ENCODE measurements at places on chromosomes 11 and 22.

DNA sequence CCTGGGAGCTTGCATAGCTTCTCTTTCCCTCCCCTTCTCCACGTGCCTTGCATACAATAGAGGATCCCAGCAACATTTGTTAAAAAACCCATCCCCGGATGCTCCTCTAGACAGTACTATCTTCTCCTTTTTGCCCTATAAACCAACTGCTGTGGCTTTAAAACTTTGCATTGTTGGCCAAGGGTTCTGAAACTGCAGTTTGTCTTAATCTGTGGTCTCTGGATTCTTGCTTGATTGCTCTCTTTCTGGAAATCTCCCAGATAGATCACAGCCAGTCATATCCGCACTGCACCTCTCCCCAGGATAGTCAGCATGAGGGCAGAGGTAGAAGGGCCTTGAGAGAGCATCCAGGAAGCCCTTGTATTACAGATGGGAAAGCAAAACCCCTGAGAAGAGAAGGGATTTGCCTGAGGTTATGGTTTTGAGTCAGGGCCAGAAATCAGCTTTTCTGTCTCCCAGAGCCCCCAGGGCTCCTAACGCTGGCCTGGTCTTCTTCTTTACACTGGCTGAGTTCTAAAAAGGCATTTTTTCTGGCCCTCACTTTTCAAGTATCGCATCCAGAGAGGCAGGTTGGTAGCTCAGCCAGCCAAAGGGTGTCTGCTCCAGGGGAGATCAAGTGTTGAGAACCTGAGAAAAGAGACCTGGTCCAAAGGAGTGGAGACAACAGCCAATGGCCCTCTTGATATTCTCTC is 70.6 kb downstream of the ADM start:
- no peak for DNase-seq

DNA sequence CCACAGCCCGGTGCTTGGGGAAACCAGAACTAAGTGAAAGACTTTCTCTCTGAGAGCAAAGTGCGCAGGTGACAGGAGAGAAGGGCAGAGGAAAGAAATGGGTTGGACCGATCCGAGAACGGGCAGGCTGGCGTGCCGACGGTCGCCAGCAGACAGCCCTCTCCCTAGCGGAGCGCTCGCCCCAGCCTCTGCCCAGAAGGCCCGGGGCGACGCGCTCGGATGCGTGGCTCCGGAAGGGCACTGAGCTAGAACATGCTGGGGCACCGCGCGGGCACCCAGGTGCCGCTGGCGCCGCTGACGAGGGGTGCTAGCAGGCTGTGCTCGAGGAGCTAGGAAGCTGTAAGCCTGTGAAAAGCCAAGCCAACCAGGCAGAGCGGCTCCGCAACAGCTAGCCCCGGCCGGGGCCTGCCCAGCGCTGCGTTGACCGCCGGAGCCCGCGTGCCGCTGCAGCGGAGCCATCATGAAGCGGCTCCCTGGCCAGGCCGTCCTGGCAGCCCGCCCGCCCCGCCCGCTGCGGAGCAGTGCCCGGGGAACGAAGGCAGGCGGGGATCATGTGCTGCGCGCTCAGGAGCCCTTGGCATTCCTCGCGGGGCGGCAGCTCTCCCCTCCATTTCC is 22.1 kb upstream of the RRAS2 start:
- peak; percentile 72 for DNase-seq

GRCh38 chr22:20212754-20213699 is 55.1 kb downstream of the RTN4R start:
- no peak for DNase-seq

GRCh38 chr22:49215840-49216239 is 611.8 kb downstream of the BRD1 start:
- peak; percentile 12 for DNase-seq

DNA sequence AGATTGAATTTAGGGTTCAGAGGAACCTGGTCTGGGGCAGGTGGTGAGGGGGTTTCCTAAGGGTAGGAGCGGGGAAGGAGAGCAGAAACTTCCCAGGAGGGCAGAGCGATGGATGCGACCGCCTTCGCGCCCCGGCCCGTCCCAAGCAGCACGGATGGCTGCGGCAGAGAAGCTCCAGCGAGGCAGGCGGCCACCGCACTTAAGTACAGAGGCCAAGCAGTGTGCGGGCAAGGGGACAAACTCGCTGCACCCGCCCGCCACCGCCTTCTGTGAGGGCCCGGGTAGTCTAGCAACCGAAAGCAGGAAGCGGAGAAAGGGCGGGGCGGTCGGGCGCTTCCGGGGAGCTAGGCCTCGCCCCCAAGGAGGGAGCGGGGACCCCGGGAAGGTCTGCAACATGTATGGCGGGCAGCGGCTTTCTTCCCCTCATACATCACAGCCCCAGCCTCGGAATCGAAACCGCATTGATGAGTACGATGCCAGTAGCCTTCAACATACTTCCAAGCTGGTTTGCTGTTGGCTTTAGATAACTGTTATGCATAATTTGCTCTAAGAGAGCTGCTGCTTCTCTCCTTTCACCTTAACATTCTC is at the start of gene AGBL2:
Gene AGBL2 (minus strand): TSS at position 288 of the 588 bp plus-strand sequence. CDS start 719 bp downstream, outside the sequence.
- peak; percentile 86 for DNase-seq

DNA sequence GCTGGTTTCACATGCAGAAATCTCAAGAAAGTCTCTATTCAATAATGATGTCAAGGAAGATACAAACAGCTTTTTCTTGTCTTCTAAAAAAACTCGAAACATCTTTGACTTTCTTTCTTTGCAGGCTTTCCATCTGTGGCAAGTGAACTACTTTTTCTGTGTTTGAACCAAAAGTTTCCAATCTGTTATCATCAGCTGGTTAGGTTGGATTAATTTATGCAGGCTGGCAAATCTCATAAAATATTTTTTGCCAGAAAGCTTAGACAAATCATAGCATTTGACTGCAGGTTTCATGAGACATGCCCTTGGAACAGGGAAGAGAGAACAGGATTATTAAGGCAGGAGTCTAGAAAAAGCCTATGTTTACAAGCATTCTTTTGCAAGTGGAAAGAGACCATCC is 86.1 kb upstream of the ARHGAP42 start:
- no peak for DNase-seq

DNA sequence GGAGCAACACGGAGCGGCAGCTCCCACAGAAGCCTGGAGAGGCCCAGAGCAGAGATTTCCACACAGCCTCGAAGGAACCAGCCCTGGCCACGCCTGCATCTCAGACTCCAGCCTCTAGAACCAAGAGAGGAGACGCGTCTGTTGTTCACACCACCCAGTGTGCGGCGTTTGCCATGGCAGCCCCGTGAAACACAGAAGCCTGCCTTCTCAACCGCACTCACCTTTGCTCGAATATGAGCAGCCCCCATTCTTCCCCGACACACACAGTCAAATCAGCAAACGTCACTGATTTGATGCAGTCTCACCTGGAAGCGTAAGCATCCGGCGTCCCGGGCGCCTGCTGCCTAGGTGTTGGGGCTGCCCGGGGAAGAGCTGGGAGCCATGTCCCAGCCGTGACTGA is 14.2 kb upstream of the TALDO1 start:
- DNase-seq, result no peak

DNA sequence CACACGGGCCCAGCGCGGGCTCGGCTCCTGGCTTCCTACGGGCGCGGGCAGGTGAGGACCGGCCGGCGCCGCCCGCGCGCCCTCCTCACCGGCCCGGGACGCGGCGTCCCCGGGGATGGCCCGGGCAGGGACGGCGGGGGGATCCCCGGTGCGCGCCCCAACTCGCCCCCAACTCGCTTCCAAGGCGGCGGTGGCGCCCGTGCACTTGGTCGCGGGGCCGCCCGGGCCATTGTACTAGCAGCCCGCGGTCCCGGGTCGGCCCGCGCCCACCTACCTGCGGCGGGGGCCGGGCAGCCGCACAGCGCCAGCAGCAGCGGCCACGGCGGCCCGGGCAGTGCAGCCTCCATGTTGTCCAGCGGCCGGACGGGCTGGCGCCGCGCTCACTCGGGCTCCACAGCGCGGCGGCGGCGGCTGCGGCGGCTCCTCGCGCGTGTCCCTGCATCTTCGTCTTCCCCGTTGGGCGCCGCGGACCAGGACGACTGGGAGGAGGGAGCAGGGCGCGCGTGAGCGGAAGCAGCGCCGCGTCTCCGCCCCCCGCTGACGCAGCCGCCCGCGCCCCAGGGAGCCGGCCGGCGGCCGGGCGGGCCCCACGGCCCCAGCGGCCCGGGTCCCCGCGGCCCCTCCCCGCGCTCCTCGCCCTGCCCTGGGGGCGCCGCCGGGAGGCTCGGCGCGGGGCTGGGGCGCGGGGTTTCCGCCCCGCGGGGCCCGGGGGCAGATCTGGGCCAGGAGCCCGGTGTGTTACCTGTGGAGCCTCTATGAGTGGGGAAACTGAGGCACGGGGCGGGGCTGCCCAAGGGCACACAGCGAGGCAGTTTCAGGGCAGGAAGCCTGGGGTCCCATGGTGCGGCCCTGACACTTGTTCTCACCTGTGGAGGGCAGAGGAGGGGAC is 159.3 kb upstream of the GRK3 start:
- no peak for DNase-seq

DNA sequence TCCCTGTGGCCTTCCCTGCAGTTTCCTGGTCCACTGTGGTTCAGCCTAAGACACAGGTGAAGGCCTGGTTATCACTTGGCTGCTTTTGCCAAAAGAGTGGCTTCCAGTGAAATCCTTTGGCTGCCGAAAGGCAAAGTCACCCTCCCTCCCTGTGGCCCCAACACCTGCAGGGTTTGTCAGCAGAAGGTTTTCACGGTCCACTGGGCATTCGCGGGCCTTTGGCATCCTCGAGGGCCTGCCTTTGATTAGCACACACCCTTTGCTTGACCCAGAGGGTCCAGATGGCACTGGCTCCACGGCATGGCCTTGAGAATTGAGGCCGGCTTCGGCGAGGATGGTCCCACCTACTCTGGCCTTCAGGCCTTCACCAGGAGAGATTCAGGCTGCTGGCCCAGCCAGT is 35.3 kb downstream of the RTN4R start:
- no peak for DNase-seq

- peak; percentile 92 for DNase-seq
These were observed 646.0 kb downstream of the OPCML start for GRCh38 chr11:132886335-132886734.

Measured in islet precursor cell (in vitro differentiated cells).